Naive thymus-derived CD4-positive, alpha-beta T cell (primary cell): ENCODE measurements at places on chromosomes 16 and 17. TPM values are rescaled to one million over a fixed set of nuclear protein-coding genes. Genes with fewer than 3 reads are reported as not detected.
A peak's percentile ranks its signal among the peaks of the same experiment; 100 is the strongest.

- DNase-seq, result no peak
These were observed 4.7 kb upstream of the CD2BP2 start for GRCh38 chr16:30359871-30360170.

- no peak for DNase-seq
These were observed 190.9 kb downstream of the CCDC182 start for GRCh38 chr17:57553991-57554825.

- no peak for DNase-seq
These were observed 96.8 kb upstream of the CLEC3A start for GRCh38 chr16:77925531-77925930.

Gene IL17C
- not detected for total RNA-seq

Gene ALOX15B
- total RNA-seq, result not detected

- DNase-seq, result no peak
These were observed 946 bp upstream of the TMEM256 start for GRCh38 chr17:7404737-7405349.

DNA sequence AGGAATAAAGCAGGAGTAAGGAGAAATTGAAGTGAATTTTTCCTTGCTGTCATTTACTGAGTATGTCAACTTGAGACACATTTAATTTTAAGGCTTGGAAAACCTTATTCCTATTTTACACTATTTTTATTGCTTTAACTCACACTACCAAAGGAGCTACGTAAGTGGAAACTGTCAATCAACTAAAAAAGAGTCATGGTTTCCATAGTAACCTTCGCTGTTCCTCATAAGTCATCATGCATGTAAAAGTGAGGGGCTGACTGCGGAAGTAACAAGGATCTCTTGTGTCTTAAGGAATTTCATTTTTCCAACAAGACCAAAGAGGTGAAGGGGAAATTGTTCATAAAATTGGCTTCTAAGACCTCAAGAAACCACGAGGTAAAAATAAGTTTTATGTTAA is 516.2 kb upstream of the CA10 start:
- DNase-seq, result no peak

- DNase-seq, result no peak
These were observed 326.6 kb downstream of the PHKB start for GRCh38 chr16:47787696-47788095.

DNA sequence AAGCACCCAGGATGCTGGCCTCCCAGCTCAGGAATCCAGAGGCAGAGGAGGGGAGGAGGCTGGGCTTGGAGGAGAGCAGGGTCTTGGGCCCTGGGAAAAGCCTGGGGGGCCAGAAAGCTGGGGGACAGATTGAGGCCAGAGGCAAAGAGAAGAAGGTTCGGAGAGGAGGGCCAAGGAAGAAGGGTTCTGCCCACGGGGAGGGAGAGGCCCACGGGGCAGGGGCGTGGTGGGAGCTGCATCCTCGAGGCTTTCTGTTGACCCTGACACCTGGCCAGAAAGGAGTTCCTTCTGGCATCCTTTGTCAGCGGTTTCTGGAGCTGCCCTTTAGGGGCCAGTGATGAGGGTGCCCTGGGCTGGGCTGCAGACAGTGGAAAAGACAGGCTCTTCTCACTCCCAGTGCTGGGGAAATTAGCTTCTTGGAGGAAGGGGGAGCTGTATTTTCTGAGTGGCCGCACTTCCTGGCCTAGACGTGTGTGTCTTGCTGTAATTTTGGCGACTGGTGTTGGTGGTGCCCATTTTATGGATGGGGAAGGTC is 308.7 kb downstream of the SEC14L1 start:
- DNase-seq, result no peak

GRCh38 chr17:81207610-81208581 is 14.9 kb downstream of the CEP131 start:
- no peak for DNase-seq

DNA sequence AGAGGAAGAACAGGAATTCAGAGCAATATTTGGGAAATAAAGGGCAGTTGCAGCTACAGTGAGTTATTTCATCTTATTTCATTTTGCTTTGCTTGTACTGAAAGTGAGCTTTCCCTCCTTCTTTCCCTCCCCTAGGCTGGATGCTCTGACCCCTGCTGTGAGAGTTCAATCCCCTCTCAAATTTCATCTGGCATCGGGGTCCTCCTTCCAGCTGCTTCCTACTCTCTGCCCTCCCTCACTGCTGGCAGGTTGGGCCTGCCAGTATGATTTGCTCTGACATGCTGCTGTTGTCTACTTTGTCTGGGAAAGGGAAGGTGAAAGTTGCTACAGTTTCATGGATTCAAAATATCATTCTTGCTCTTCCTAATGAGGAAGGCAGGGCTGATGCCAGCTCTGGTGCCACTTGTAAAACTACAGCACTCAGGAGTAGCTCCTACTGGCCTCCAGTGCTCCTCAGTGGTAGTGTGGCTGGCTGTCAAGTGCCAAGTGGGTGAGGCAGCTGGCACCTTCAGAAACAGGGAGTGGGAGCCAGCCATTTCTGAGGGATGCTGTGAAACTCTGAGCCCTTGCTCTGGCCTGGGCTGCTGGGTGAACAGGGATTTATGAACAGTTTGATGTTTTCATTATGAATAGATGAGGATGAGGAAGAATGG is 408.6 kb downstream of the HAPSTR1 start:
- DNase-seq, result no peak

Gene SPNS3
- total RNA-seq, result 6.7 TPM

DNA sequence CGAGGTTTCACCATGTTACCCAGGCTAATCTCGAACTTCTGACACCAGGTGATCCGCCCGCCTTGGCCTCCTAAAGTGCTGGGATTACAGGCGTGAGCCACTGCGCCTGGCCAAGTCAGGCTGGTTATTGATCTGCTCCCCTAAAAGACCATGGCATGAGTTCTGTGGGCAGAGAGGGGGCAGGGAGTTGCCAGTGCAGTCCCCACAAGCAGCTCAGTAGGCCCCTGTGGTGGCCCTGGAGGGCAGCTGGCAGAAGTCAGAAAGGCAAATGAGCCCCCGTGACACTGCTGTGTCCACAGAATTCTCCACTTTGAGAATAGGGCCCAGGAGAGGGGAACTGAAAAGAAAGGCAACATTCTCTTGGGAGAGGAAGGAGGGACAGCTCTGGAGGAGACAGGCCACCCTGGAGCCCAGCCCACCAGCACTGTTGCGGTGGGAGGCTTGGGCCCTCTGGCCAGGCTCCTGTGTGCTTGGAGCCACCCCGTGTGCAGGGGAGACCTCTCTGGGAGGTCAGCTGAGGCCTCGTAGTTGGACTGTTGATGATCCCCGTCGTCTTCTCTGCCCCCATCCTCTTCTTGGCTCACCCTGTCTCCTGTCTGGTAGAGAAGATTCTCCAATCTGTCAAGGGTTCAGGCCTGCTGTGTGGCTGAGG is 2.1 kb upstream of the AMDHD2 start:
- no peak for DNase-seq

- DNase-seq, result no peak
These were observed 24.5 kb downstream of the AKAP1 start for GRCh38 chr17:57109393-57110151.

Gene KCNH4
- total RNA-seq, result 0.24 and 0.31 TPM in 2 replicates

DNA sequence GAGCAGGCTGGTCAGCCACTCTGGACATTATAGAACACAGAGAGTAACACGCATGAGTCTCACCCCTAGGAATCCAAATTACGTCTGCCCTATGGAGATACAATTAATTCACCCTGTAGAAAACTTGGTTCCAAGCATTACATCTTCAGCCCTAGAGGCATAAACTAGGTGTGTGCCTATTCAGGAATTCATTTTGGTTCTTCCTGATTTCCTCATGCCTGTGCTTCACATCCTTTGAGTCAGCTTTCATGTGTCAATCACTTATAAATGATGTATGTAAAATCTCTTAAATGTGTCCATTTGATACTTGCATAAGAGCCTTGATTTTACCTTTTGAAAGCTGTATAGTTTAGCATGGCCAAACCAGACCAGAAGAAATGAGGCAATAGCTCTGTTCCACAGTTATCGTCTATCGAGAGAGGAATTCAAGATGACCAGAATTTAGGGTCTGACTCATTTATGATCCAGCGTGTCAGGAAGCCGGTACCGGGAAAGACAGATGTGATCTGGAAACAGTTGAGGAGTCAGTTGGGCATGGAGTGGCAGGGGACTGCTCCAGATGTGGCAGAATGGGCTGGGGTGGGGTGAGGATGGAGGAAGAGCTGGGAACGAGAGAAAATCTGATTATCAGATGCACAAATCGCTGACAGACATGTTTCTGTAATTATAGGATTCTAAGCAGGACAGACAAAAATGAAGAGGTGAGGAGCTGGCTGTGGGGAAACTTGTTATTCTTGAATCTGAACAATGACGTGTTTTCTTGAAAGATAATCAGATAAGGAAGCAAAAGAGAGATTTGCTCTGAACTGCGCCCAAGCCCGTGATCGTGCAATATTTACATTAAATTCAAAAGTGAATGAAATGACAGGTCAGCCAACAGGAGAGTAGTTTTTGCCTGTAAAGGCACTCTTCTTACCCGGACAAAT is 76.7 kb downstream of the C16orf95 start:
- DNase-seq, result no peak

- DNase-seq, result no peak
These were observed 134.4 kb downstream of the MAF start for GRCh38 chr16:79466111-79466510.

DNA sequence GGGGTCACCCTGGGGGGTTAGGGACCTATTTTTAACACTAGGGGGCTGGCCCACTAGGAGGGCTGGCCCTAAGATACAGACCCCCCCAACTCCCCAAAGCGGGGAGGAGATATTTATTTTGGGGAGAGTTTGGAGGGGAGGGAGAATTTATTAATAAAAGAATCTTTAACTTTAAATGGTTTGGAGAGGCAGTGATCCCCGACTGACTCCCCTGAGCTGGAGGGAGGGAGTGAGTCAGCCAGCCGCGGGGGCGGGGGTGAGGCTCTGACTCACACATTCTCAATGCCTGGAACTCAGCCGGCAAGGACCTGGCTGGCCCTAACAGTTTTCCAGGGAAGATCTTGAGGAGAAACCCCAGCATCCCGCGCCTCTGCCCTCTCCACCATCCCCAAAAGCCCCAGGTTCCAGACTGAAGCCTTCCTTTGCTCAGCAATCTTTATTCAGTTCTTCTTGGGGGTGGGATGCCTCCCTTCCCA is 1.5 kb downstream of the HCFC1R1 start:
- peak; percentile 75 for DNase-seq

GRCh38 chr16:56336071-56336688 is 89.2 kb downstream of the AMFR start:
- no peak for DNase-seq

Gene BMERB1
- 1.3 TPM for total RNA-seq

Gene RGS9
- 0.69 TPM for total RNA-seq

Gene MT1E
- 4.4 TPM for total RNA-seq

Gene CLEC18C
- 1.3 TPM for total RNA-seq

DNA sequence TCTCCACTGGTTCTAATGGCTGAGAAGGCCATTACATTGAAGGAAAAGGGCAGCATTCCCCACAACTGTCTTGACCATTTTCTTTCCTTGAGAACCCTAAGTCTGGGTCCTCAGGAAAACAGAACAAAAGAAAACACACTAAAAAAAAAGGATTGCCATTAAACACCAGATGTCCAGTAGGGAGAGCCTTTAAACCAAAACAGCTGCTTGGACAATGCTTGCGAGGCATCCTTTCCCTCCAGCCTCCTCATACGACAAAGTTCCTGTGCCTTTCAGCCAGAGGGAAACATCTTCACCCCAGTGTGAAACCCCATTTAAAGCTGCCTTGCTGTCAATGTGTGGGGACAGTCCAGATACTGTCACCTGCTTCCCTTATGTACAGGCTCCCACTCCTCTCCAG is 74.3 kb downstream of the MMD start:
- DNase-seq, result no peak

- DNase-seq, result no peak
These were observed 14.1 kb upstream of the PPM1D start for GRCh38 chr17:60585887-60586286.

DNA sequence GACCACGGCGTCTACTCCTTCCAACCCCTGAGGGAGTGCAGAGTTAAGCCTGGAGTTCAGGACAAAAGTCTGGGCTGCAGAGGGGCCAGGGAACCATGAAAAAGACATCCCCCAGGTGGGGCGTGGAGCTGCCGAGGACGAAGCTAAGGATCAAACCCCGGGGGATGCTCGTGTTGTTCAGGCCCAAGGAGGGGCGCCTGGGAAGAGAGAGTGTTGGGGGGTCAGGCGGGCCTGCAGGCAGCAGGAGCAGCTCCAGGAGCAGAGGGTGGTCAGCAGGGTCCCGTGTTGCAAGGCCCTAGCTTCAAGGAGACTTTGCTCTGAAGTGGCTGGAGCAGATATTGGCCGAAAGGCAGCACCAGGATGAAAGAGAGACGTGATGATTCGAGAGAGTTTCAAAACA is 26.7 kb downstream of the NECAB2 start:
- no peak for DNase-seq

DNA sequence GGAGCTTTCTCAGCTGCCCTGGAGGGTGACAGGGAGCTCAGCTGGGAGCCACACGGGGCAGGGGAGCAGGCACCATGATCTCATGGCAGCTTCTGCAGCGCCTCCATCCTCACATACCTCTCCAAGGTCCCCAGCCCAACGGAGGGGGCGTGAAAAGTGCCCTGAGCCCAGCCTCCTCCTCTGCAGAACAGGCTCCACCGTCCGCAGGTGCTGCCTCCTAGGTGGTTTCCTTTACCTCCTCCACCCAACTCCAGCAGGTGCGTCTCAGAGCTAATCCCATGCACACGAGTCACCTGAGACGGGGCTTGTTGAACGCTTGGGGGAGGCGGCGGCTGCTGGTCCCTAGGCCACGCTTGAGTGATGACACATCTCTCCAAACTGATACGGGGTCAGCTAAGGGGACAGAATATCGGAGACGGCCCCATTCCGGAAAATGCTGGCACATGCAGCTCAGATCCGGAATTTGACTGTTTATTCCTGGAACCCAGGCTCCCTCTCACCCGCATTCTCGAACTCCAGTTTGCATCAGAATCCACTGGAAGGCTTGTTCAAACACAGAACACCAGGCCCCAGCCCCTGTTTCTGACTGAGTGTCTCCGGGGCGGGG is 387 bp upstream of the SLC38A8 start:
- DNase-seq, result no peak

DNA sequence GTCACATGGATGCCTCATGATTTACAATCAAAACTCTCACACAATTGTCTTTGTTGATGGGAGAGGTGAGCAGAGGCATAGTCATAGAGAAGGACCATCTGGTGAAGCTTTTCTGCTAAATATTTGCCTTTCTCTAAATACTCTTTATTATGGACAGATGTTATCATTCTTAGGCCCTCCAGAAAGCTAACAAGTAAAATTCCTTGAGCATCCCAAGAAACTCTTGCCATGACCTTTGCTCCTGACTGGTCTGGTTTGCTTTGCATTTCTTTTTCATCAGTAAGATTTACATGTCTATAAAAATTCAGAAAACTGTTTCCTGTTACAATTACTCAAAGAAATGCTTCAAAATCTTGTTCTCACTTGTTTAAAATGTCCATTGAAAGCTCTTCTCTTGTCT is 1336.6 kb upstream of the CDH8 start:
- no peak for DNase-seq

Gene FBXO31
- 30.5 TPM for total RNA-seq

GRCh38 chr16:1580956-1581355 is 30.9 kb downstream of the IFT140 start:
- DNase-seq, result no peak

- no peak for DNase-seq
These were observed 56.0 kb upstream of the TOB1 start for GRCh38 chr17:50922107-50922506.

Gene RECQL5
- total RNA-seq, result 76.5 TPM

Gene FOXL1
- not detected for total RNA-seq
